ENCODE measurements at places on chromosomes 7 and 10. TPM values are rescaled to one million over a fixed set of nuclear protein-coding genes. Genes with fewer than 3 reads are reported as not detected.
A peak's percentile ranks its signal among the peaks of the same experiment; 100 is the strongest.

Gene SPDYE16
- 0.53 TPM for total RNA-seq

Gene MYL7
- not detected for total RNA-seq

Gene PLEKHS1
- not detected for total RNA-seq

GRCh38 chr10:44334621-44335184, 50.2 kb downstream of the CXCL12 start:
- H3K4me3 ChIP-seq: no peak overlapping the region
- no peak overlapping the region for H3K27ac ChIP-seq
- H3K4me1 ChIP-seq: no peaks in the 10 kb centered on the region
- no peak for DNase-seq

- H3K36me3 ChIP-seq: no peaks in the 10 kb centered on the region
- H3K27ac ChIP-seq: peak overlapping the region; percentile 12
- no peaks in the 10 kb centered on the region for H3K27me3 ChIP-seq
These were observed 496 bp downstream of the BRI3 start for GRCh38 chr7:98281757-98282606.

- DNase-seq: no peak
- H3K4me3 ChIP-seq: no peak overlapping the region
- H3K36me3 ChIP-seq: peaks cover 4% of the 10 kb centered on the region
- H3K27me3 ChIP-seq: no peaks in the 10 kb centered on the region
- no peaks in the 10 kb centered on the region for H3K4me1 ChIP-seq
These were observed 230.7 kb downstream of the VTI1A start for GRCh38 chr10:112677689-112678088.

DNA sequence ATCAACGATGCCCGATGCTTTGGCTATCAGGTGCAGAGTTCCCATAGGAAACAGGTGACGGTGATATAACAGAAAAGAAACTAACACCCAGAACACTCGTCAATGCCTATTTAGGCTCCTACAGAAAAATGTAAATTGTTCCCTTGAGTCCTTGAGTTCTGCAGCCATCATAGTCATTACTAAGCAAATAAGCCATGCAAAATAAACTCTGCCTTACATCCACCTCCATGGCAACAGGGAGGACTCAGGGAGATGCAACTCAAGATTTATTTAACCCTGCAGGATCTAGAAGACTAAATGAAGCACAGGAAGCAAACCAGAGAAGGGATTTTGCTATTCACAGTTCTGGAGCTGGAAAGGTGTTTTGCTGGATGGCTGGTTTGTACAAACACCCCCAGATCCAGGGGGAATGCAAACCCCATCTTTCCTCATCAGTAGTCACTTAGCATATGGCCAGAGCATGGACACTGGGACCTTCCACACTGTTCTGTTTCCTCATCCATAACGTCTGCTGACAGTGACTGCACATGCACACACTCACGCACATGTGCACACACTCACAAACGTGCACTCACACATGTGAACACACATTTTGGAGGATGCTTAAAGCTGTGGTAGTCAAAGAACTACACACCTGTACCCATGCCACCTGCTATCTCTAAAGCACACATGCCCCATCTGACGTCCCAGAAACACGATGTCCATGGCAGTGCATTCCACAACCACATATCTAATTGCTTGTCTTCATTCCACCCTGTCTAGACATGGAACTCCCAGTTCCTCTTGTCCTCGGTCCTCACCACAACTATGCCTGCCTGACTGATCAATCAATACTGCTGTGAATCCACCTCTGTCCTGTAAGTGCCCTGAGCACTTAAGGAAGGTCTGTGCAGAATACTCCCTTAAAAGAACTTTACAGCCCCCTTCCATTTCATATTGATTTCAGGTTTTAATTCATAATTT, 178.2 kb downstream of the COBL start:
- H3K27me3 ChIP-seq: no peaks in the 10 kb centered on the region
- no peak overlapping the region for H3K4me3 ChIP-seq
- no peak for DNase-seq
- no peaks in the 10 kb centered on the region for H3K36me3 ChIP-seq

GRCh38 chr10:94049911-94050310, 56.2 kb downstream of the PLCE1 start:
- H3K4me1 ChIP-seq: no peaks in the 10 kb centered on the region
- H3K4me3 ChIP-seq: no peak overlapping the region
- H3K27me3 ChIP-seq: no peaks in the 10 kb centered on the region

DNA sequence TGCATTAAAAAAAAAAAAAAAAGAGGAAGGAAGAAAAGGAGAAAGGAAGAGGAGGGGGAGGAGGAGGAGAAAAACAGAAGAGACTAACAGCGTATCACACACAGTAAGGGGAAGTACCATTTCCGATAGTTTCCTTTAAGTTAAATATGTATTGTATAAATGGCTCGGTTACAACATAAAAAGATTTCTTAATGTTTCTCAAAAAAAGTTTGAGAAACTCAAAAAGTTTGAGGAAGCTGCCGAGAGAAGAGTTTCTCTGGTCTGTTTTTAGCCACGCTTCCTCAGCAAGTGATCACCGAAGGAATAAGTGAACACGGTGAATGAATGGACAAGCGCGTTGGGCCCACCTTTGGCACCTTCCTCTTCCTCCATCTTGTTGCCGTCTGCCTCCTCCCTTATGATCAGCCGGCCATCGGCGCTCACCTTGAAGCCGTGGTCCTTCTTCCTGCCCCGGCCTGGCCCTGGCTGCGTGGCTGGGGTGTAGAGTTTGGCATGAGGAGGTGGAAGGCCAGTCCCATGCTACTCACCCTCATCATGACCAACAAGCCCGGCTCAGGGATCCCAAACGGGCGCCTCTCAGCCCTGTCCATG, 31.3 kb upstream of the FRAT2 start:
- peak; percentile 77 for DNase-seq
- H3K36me3 ChIP-seq: no peaks in the 10 kb centered on the region
- H3K4me1 ChIP-seq: peaks cover 32% of the 10 kb centered on the region
- peak overlapping the region; percentile 49 for H3K4me3 ChIP-seq

- H3K4me1 ChIP-seq: peaks cover 9% of the 10 kb centered on the region
- no peak overlapping the region for H3K4me3 ChIP-seq
- peaks cover 2% of the 10 kb centered on the region for H3K36me3 ChIP-seq
- no peak for DNase-seq
These were observed 18.4 kb downstream of the TRIM24 start for GRCh38 chr7:138478499-138478908.

DNA sequence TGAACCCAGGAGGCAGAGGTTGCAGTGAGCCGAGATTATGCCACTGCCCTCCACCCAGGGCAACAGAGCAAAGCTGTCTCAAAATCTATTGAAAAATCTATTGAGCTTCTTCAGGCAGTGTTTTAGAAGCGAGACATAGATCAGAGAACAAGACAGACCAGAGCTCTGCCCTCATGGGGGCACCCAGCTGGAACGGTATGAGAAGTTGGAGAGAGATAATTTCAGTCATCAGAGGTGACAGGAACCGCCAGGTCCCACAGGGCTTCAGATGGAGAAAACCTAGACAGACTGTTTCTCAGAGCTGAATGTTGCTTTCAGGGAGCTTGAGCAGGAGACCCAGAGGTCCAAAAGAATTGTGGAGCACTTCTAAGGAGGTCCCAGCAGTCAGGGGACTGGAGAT, 14.2 kb upstream of the GTF2IRD1 start:
- no peak for DNase-seq
- H3K27me3 ChIP-seq: no peaks in the 10 kb centered on the region
- H3K4me3 ChIP-seq: no peak overlapping the region

DNA sequence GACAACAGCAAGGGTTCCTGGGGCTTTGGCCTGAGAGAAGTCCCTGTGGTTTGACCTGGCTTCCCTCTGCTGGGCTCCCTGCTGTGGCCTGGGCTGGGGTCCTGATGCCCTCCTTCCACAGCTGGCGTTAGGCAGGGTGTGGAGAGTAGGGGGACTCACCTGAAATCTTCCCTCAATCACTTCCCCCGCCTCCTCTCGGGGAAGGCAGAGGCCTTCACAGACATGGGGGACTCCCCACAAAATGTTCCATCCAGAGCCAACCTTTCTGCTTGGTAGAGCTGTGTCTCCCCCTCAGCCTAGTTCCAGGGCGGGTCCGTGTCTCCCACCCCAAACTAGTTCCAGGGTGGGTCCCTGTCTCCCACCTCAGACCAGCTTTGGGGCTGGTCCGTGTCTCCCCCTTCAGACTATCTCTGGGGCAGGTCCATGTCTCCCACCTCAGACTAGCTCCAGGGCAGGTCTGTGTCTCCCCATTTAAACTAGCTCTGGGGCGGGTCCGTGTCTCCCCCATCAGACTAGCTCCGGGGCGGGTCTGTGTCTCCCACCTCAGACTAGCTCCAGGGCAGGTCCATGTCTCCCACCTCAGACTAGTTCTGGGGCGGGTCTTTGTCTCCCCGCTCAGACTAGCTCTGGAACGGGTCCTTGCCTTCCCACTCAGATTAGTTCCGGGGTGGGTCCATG, 2.2 kb downstream of the PVRIG start:
- peaks cover 51% of the 10 kb centered on the region for H3K4me1 ChIP-seq
- no peak for DNase-seq
- no peaks in the 10 kb centered on the region for H3K27me3 ChIP-seq
- H3K27ac ChIP-seq: peak overlapping the region; percentile 100
- H3K4me3 ChIP-seq: no peak overlapping the region
